ENCODE measurements at places on chromosomes 12 and 14.

DNA sequence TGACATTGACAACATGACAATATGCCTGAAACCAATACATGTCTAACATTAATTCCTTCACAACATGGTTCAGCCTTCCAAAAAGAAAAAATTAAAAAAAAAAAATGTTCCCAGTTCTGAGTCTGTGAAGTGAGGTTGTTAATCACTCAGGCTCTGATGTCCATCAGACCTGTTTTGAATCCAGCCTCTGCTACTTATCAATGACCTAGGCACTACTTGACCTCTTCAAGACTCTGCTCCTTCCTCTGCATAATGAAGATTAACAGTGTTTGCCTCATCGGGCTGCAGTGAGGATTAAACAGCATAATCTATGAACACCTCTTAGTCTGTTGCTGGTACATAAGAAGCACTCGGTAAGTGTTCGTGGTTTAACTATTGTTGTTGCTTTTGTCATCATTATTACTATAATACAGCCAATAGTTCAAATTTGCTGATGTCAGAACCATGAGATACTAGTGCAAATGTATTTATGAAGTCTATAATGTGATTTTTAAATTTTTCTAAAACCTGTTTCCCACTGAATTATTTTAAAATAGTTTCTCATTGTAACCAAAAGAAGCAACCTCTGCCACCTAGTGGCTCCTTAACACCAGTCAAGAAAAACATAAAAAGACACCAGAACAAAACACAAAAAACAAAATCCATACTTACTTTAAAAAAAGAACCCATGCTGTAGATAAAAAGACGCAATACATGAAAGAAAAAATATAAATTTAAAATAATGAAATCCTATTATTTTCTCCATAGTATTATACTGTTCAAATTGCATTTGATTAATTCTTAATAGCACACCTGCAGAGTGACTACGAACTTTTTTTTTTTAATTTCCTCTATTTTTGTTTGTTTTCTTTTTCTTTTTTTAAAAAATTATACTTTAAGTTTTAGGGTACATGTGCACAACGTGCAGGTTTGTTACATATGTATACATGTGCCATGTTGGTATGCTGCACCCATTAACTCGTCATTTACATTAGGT, 20.3 kb upstream of the TMX1 start:
- no peak for DNase-seq

- DNase-seq: no peak
Observed at GRCh38 chr12:42085594-42085993, 59.1 kb downstream of the GXYLT1 start.

GRCh38 chr12:46560874-46561273, 188.3 kb upstream of the SLC38A2 start:
- DNase-seq: no peak

- no peak for DNase-seq
Observed at GRCh38 chr14:81401420-81402122, 1.4 kb upstream of the STON2 start.

GRCh38 chr12:67271976-67272375, 2.8 kb downstream of the CAND1 start:
- no peak for DNase-seq

All from germinal center (tissue), 1 donor.